ENCODE measurements at places on chromosomes 11 and 22.

DNA sequence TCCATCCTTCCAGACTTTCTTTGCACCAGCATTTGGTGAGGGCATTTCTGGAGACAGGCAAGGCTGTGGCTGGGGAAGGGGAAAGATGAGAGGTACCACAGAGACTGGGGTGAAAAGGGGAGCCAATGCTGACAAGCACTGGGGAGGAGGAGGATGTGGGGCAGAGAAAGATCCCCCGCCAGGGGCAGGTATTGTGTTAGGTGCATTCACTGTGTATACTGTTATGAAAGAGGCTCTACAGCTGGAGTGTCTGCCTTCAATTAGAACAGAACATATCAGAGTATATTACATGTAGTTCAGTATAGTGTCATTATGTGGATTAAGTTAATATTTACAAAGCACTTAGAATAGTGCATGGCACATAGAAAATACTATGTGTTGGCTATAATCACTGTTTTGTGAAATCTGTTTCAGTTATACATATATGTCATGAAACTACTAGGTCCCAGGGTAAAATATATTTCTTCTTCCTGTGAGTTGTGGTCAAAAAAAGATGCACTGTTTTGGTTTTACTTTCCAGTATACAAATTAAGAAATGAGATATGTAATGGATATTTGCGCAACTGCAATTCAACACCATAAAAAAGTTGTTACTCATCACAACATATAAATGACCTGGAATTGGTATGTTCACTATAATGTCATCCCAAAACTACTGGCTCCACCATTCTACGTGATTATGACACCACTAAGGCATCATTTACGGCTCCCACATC, 8.4 kb downstream of the MSANTD2 start:
- no peak for DNase-seq

GRCh38 chr11:23263466-23263865, 403.2 kb upstream of the CCDC179 start:
- no peak for DNase-seq

GRCh38 chr22:29840498-29840897, 2.4 kb upstream of the ASCC2 start:
- no peak for DNase-seq

- DNase-seq = no peak
Observed at GRCh38 chr11:71206186-71206585, 46.2 kb downstream of the SHANK2 start.

- peak; percentile 18 for DNase-seq
Observed at GRCh38 chr11:30128269-30128932, 102.4 kb upstream of the FSHB start.

GRCh38 chr11:44950031-44950624, 555 bp downstream of the TP53I11 start:
- DNase-seq = no peak

- DNase-seq = no peak
Observed at GRCh38 chr11:102447193-102447592, 5.4 kb downstream of the TMEM123 start.

GRCh38 chr11:2445746-2446551, 1.1 kb downstream of the KCNQ1 start:
- no peak for DNase-seq

DNA sequence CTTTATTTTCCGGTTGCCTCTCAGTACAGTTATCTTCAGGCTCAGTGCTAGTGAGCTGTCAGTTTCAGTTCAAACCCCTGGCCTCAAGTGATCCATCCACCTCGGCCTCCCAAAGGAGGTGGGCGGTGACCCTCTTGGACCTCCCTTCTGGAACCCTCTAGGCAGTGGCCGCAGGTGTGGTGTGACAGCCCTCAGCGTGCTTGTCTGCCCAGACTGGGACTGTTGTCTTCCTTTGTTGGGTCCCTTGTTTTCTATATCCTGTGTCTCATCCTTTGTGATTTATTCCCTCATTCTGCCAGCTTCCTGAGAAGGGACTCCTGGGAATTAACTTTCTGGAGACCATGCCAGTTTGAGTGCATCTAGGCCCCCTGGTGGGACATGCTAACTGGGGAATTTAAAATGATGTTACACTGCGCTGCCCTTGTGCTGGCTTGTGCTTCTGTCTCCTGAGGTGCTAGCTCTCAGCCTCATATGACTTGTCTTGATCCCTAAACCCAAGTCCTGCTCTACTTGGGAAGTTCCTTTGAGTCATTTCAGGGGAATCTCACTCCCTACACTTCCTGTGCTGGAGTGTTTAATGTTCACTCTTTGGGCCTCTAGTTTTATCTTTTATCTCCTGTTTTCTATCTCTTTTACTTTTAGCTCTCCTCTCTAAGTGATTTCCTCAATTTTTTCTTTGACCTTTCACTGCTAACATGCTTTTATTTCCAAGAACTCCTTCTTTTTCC, 19.4 kb downstream of the MED15 start:
- DNase-seq = no peak

DNA sequence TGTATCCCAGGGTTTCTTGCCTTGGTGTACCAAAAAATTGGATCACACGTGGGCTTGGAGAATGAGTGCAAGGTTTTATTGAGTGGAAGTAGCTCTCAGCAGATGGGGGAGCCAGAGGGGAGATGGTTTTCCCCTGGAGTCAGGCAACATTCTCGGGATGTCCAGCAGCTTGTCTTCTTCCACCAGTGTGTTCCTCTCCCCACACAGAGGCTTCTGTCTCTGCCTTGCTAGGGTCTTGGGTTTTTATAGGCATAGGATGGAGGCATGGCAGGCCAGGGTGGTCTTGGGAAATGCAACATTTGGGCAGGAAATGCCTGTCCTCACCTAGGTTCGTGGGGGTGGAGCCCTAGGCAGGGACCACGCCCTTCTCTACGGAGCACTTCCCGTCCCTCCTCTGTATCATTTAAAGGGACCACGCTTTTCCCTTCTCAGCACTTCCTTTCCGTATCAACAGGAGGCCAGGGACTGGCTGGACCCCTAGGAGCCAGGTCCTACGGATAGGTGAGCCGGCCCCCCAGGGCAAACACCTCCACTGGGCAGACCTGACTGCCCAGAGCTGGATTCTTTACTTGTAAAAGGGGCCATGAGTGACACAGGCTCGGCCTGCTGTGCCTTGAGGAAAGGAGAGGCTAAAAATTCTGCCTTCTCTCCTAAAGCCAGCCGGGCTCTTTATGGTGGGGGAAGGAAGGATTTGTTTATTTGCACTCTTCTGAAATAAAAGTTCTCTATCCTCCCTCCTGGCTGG, 55.3 kb upstream of the CCDC188 start:
- DNase-seq = peak; percentile 28

DNA sequence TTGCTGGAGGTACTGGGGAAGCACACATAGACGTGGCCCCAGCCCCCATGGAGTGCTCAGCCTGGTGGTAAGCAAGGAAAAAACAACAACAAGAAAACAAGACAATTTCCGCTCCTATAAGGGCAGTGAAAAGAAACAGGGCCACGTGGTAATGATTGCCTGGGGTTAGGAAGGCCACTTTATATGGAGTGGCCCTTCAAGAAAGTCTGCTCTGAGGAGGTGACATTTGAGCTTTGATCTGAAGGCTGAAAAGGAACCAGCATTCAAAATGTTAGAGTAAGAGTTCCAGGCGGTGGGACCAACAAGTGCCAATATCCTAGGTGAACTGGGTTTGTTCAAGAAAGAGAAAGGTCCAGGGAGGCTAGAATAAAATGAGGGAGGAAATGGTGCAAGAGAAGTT, 87.6 kb downstream of the SCN3B start:
- DNase-seq = no peak

DNA sequence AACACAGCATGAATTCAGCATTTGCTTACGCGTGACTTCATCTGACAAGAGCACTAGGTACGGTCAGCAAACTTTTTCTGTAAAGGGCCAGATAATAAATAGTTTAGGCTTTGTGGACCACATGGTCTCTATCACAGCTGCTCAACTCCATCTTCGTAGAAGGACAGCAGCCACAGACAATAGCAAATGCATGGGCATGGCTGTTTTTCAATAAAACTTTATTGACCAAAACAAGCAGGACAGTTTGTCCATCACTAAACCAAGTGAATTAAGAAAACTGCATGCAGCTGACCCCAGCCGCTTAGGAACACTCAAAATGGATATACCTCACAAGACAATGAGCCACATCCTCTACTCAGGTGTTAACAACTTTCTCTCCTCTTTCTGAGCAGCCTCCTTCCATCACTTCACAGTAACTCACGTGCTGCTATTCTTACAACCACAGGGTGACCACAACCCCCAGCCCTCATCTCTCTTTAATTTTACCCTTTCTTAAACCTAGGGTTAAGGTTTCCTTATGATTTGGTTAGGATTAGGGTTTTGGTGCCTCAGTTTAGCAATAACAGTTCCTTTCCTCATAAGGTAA, 22.7 kb upstream of the ARHGAP32 start:
- DNase-seq = no peak

- DNase-seq = no peak
Observed at GRCh38 chr11:26278354-26278753, 53.6 kb upstream of the ANO3 start.

- no peak for DNase-seq
Observed at GRCh38 chr11:134101282-134101681, 32.4 kb downstream of the JAM3 start.

All from GM04503 (cell line).